Memory B cell (primary cell): ENCODE measurements at places on chromosomes 3 and 15.

DNA sequence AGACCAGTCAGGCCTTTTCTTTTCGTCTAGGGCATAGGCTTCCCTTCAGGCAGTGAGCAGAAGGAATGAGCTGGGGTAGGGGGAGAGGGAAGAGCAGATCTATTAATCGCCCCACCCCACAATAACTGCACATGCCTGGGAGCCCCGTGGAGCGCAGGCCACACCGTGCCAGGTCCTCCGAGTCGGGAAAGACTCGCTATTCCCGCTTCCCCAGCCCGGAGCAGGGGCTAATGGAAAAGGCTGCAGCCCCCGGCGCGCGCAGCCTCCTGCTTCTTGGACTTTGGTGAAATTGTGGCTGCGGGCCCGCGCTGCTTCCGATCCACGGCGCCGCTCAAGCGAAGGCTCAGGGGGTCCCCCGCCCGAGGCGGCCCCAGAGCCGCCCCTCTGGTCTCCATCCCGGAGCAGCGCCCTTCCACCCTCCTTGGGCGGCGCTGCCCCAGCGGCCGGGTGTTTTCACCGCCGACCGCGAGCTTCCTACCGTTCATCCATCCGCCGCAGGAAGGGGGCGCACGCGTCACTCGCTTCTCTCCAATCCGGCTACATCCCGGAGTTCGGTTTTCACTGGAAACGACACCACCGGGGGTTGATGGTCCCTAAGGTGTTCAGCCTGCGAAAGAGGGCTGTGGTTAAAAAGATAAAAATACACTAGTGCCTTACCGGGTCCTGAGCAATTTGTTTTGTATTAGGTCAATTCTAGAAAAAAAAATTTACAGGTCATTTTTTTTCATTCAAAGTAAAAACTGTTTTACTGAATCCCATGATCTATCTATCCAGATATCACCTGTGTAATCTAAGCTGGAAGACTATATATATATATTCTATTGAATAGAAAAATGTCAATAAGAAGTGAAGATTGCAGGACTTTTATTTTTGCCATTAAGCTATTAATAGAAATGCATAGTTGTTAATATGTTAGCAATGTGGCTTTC, 4.4 kb upstream of the SYNM start:
- peak; percentile 7 for DNase-seq

- DNase-seq = no peak
These were observed 24.3 kb downstream of the SNX33 start for GRCh38 chr15:75671730-75672602.

DNA sequence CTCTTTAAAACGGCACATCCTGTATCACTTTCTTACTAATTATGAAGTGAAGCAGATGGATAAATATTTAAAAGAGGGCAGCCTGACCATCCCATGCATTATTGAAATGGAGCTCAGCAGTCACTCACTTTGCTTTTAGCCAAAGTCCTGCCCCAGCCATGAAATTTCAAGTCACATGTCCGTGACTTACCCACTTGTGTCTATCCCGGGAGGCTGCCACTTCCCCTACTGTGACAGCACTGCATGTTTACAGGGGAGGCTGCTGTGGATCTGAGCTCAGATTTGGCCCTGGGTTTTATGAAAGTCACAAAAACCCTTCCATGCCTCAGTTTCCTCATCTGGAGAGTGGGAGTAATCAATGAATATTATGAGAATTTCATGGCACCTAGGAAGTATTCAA, 17.9 kb upstream of the LRRK1 start:
- DNase-seq = no peak

DNA sequence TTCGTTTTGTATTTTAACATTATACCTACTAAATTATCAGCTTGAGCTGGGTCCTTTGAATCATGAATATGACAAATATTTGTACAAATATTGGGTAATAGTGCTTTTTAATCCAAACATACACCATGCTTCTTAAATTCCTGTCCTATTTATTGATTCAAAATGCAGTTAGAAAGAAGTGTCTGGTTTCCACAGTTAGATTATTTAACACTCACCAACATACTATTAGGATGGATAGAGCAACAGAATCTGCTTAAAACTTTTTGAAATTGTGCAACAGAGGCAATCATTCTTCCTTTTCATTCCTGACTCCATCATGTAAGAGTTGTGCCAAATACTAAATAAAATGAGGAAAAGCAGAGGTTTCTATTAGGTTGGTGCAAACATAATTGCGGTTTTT, 281.2 kb downstream of the LSAMP start:
- DNase-seq = no peak

DNA sequence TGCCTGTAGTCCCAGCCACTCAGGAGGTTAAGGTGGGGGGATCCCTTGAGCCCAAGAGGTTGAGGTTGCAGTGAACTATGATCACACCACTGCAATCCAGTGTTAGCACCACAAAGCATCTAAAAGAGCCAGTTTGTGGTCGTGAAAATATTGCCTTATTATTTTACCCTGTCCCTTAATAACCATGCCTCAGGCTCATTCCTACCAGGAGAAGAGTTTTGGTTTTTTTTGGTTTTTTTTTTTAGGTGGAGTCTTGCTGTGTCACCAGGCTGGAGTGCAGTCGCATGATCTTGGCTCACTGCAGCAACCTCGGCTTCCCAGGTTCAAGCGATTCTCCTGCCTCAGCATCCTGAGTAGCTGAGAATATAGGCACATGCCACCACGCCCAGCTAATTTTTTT, 17.9 kb upstream of the AVEN start:
- DNase-seq = no peak

DNA sequence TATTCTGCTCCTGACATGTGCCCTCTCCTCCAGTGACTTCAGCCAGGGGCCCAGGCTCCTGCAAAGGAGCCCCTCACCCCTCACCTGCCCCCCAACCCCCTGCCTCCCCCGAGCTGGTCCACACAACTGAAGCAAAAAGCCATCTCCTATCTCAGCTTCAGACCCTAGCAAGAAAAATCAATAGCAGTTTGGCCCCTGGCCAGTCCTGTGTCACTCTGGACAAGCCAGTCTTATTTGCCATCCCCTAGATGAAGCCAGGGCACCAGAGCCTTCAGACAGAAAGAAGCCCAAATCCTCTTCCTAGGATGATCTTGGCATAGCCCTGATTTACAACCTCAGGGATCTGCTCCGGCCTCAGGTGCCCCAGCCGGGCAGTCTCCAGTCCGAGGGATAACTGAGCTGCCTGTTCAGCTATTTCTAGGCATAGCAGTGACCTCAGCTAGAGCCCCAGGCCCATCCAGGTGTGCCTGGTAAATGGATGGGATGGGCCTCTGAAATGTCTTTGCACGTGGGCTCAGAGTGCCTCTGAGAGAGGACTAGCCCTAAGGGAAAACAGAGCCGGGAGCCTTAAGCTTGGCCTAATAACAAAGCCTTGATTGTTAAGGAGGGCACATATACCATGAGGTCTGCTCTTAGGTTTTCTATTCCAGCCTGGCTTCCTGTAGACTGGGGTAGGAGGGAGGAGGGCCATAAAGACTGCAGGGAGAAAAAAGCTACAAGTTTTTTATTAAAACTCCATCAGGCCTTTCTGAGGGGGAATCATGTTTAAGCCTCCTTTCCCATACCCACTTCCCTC, 242.0 kb downstream of the SHQ1 start:
- DNase-seq = no peak

DNA sequence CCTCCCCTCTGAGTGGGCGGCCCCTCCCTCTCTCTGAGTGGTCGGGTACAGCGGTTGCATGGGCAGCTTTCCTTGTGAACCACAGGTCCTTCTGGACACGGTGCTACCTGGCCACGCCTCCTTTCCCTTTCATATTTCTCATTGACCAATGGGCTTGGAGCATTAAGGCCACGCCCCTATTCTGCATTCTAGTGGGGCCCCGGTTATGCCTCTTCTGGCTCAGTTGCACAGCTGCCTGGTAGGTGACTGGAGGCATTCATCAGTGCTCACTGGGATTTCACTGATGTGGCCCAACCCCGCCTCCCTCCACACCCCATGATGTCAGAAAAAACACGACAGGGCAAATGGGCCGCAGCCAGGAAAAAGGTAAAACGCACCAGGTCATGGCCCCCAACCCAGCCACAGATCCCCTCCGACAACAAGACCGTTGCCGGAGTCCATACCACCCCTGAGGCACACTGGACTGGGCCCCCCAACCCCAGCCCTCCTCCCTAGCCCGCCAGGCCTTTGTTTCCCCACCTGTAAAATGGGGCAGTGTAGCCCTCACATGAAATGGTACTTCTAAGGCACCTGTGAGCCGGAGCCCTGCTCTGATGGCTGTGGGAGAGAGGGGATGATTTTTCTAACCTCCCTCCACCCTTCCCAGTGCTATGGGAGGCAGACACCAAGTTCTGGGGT, 26.3 kb downstream of the NGRN start:
- DNase-seq = peak; percentile 16

DNA sequence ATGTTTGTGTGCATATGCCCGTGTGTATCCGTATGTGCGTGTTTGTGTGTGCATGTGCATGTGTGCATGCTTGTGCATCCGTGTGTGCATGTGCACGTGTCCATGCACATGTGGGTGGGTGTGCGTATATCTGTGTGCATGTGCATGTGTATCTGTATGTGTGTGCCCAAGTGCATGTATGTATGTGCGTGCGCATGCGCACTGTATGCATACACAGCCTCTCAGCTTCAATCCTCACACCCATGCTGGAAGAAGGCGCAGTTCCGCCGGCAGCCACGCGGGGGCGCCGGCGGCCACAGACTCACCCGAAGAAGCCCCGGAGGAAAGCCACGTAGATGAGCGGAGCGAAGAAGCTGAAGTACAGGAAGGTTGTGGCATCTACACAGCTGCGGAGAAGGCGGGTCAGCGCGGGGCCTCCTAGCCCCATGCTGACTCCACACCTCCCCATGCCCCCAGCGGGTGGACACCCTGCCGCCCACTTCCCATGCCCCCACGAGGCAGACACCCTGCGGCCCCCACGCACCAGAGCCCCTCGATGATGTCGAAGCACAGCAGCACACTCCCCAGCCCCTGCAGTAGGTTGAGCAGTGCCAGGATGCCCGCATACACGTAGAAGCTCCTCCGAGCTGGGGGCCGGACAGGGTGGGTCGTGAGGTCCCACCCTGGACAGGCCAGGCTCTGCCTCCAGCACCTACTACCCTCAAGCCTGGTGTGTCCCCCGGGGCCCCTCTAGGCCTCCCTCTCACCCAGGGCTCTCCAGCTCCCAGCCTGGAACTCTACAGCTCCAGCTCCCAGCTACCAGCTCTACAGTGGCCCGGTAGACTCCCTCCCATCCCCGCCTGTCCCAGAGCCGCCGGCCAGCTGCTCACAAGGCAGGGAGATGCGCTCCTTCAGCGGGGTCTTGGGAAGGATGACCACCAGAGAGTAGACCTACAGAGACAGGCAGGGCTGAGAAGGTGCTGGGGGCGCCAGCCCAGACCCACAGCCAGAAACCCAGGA, 15.4 kb downstream of the TPRA1 start:
- peak; percentile 82 for DNase-seq

GRCh38 chr15:65805019-65805745, 13.1 kb upstream of the DENND4A start:
- DNase-seq = no peak

GRCh38 chr3:123804676-123805075, 79.5 kb downstream of the MYLK start:
- no peak for DNase-seq

DNA sequence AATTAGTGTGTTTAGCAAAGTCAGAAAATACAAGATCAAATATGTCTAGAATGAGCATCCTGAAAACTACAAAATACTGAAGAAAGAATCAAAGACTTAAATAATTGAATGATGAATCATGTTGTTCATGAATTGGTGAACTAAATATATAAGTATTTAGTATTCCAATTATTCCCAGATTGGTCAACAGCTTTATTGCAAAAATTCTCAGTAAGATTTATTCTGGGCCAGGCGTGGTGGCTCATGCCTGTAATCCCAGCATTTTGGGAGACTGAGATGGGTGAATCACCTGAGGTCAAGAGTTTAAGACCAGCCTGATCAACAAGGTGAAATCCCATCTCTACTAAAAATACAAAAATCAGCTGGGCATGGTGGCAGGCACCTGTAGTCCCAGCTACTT, 250.0 kb upstream of the NECTIN3 start:
- no peak for DNase-seq

DNA sequence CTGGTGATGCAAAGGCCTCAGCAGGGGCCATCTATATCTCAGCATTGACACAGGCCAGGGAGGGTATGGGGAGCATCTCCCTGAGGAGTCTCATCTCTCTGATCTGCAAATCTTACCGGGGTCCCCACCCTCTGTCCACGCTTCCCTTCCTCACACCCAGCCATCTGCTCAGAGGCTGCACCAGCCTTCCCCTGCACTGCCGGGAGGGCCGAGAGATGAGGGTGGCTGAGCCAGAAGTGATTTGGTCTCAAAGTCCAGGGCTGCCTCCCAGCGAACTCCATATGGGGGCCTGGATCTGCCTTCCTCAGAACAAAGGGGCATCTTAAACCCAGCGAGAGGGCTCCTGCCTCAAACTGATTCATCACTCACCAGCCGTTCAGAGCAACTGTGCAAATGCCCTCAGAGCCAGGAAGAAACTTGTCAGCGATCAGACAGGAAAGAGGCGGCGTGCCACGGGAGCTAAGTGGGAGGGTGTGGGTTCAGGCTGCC, 4.6 kb downstream of the IGDCC3 start:
- no peak for DNase-seq

- no peak for DNase-seq
These were observed 75.4 kb upstream of the ARL6 start for GRCh38 chr3:97689111-97689510.

DNA sequence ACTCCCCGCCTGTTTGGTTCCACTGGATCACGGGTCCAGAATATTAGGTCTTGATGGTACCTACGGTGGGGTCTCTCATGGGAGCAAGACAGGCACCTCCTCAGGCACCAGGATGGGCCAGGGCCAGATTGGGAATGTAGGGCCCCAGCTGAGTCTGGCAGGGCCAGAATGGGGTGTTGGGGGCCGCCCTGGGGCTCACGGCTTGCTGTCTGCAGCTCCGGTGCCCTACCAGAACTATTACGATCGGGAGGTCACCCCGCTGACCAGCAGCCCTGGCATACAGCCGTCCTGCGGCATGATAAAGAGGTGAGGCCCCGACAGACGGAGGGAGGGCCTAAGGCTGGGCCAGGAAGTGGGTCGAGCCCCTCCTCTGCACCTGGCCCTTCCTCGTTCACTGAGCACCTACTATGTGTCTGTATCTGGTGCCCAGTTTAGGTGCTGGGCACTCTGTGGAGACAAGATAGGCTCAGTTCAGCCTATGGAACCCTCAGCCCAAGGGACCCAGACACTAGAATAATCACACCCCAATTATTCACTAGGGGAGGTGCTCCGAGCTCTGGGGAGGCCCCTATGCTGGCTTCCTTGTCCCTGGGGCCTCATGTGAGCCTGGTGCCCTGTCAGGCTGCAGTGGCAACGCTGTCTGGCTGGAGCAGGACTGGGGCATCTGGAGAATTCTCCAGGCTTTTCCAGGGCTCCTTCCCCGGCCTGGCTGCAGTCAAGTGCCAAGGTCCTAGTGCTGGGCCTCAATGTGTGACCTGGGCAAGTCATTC, 37.9 kb downstream of the PSTPIP1 start:
- DNase-seq = no peak

DNA sequence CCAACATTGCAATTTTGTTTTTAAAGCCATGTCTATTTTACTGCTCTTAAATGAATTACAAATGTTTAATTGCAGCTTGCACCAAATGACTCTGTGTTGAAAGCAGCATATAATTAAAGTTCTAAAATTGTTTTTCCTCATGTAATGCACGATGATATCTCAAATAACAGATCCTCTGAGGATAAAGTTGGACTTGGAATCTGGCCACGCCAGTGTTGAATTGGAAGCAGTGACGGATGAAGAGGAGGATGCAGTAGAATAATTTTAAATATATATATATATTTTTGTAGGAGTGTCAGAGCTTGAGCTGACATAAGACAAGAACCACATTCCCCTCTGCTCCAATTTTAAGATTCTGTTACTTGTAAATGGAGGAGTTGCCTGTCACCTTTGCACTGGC, 406.6 kb upstream of the DPPA4 start:
- DNase-seq = no peak

GRCh38 chr15:45616901-45617323, 17.9 kb upstream of the SQOR start:
- no peak for DNase-seq
